NCI-H1694 treated with DMSO at 0.1 percent for 48 hours (cell line): ENCODE measurements at places on chromosomes 12 and 14.
A peak's percentile ranks its signal among the peaks of the same experiment; 100 is the strongest.

GRCh38 chr12:111788178-111788654 lies 21.5 kb downstream of the ALDH2 start:
- no peak for DNase-seq

- DNase-seq = no peak
Observed at GRCh38 chr12:120674097-120674636, 12.8 kb upstream of the MLEC start.

GRCh38 chr12:87302126-87302745 lies 727.0 kb downstream of the C12orf50 start:
- DNase-seq = no peak

DNA sequence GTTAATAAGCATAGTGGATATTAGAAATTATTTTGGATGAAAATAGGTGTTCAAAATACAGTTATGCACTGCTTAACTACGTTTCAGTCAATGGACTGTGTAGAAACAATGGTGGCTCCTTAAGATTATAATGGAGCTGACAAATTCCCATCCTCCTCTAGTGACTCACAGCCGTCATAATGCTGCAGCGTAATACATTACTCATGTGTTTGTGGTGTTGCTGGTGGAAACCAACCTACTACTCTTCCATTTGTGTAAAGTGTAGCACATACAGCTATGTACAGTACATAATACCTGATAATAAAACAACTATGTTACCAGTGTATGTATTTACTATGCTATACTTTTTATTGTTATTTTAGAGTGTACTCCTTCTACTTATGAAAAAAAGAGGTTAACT lies 111.2 kb upstream of the TMCC3 start:
- no peak for DNase-seq

DNA sequence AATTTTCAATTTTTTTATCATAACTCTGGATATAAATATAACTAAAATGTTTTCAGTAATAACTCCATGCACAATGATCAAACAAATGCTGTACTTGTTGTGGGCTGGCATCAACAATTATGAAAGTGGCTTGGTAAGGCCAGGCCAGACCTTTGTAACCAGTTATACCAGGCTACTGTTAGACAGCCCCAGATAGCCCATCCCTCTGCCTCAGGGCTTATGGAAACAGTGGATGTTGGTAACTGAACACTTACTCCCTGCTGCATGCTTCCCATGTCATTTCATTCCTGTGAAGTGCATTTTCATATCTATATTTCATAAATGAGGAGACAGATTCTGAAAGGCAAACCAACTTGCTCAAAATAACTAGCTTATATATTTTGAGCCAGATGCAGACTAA lies 195.0 kb downstream of the SYT1 start:
- DNase-seq = no peak

- no peak for DNase-seq
Observed at GRCh38 chr14:64722842-64723447, 18.7 kb downstream of the PLEKHG3 start.

- no peak for DNase-seq
Observed at GRCh38 chr12:94498073-94498472, 38.4 kb upstream of the CEP83 start.

GRCh38 chr12:68350753-68351152 lies 18.6 kb upstream of the MDM1 start:
- no peak for DNase-seq

DNA sequence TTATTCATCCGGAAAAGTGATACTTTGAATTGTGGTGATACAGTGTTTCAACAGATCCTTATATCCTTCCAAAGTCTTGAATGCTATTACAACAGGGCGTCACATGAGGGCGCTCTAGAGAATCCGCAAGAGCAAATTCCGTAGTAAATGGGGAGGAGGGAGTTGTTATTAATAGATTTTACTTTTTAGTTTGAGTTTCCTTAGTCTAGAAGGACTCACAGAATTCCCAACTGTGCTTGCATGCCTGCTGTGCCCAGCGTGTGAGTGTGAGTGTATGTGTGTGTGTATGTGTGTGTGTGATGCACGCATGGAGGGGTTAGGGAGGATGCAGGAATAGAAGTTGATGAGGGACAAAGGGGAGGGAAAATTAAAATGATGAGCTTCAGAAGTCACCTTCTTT lies 375.3 kb downstream of the C12orf75 start:
- peak; percentile 42 for DNase-seq

DNA sequence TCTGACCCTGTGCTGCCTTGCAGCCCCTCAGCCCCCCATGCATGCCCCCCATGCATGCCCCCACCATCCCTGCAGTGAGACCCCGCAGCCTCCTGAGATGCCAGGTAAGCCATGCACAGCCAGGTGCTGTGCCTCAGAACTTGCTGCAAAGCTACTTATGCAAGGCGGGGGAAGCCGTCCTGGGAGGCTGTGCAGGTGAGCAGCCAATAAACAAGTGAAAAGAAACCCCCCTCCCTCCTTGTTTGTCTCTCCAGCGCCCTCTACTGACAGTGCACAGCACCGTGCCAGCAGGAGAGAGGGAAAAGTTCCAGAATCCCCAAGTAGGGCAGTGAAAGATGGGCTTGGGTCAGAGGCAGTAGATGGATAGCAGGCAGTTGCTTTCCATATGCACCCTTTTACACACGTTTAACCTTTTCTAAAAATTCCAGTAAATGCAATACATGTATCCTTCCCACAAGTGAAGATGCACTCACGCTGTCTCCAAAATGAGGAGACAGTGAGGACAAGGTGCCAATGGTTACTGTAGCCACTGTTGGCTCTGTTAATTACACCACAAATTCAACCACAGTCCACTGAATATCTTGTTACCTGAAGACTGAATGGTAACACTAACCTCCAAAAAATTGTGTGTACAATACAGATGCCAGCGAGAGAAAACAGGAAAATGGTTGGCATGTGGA lies 18.0 kb downstream of the TNFAIP2 start:
- DNase-seq = peak; percentile 85

- DNase-seq = no peak
Observed at GRCh38 chr12:113723631-113724030, 242.5 kb downstream of the RBM19 start.

- DNase-seq = no peak
Observed at GRCh38 chr12:29026419-29026818, 122.7 kb upstream of the FAR2 start.

- no peak for DNase-seq
Observed at GRCh38 chr14:104474495-104475213, 104.9 kb upstream of the C14orf180 start.

DNA sequence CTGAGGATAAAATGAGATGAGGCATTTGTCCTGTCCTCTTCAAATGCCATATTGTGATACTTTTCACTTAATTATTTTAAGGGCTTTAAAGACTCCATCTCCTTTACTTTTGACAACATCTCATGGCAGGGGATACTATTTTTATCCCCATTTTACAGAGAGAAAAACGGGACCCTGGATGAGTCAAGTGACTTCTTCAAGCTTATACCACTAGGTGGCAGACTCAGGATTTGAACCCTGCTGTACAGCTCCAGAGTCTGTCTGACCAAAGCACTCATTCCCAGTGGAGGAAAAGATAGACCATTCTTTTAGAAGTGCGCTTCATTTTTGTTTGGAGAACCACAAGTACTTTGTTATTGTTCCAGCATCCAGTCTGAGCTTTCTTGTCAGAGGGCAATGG lies 1.7 kb upstream of the SMOC1 start:
- peak; percentile 77 for DNase-seq

GRCh38 chr14:55127460-55127951 lies 1.5 kb upstream of the LGALS3 start:
- DNase-seq = no peak

DNA sequence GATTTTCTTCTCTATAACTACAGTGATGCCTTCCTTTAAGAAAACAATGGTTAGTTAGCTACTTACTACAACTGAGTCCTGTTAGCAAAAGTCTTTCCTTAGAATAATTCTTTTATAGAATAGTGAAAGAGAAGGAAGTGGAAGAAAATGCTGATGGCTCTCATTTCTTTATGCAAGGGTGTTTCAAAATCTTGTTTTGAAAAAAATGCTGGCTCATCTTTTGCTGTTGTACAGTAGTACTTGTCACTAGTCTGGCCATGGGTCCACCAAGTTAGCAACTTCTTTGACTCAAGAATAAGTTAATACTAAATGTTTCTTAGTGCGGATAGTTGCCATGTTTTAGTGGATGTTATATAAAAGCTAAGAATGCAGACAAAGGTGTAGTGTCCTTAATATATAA lies 225.4 kb downstream of the PTPRO start:
- DNase-seq = no peak

DNA sequence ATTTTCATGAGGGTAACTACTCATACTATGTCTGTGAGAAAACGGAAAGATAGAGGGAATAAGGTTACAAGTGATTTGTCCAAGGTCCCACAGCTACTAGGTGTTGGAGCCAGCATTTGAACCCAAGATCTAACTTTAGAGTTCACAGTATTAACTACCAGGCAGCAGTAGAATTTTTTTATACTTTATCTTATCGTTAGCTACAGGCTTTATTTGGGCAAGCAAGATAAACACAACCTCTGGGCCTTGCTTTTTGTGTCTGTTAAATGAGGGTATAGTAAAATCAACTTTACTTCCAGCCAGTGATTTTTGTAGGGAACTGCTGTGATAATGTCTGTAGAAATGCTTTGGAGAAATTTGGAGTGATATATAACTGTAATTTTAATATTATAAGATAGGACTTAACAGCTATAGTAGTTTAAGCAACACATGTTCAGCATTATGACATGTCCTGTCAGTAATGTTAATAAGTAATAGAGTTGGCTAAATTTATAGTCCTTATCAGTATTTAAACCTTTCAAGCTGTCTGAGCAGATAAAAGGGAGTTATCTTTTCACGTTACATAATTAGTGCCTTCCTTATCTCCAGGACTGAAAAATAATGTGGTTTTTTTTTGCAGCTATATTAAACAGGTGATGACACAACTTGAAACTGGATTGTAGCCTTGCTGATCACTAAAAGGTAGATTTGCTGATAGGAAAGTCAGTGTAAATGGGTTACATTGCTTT lies 12.8 kb downstream of the LEMD3 start:
- DNase-seq = no peak

DNA sequence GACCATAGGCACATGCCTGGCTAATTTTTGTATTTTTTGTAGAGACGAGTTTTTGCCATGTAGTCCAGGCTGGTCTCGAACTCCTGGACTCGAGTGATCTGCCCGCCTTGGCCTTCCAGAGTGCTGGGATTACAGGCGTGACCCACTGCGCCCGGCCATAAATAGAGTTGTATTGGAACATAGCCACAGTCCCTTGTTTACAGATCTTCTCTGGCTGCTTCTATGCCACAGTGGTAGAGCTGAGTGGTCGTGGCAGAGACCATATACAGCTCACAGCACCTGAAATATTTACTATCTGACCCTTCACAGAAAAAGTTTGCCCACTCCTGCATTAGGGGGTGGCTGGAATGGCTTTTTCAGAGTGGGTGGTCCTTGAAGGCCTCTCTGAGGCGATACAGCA lies 28.0 kb upstream of the TSPAN9 start:
- DNase-seq = no peak

DNA sequence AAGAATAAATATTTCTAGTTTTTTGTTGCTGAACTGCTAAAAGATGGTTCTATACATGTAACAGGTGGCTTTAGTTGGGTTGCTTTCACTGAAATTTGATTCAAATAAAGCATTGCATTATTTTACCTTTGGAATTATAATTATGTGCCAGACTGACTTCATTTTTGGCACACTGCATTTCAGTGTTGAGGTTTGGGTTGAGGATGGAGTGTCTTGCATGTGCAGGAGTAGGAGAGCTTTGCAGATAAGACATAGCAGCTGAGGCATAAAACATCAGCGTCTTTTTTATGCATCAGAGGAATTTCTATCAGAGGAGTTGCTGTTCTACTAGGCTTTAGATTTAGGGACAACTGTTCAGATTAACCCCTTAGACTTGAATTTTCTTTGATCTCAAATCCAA lies 17.2 kb downstream of the SAMD4A start:
- no peak for DNase-seq

DNA sequence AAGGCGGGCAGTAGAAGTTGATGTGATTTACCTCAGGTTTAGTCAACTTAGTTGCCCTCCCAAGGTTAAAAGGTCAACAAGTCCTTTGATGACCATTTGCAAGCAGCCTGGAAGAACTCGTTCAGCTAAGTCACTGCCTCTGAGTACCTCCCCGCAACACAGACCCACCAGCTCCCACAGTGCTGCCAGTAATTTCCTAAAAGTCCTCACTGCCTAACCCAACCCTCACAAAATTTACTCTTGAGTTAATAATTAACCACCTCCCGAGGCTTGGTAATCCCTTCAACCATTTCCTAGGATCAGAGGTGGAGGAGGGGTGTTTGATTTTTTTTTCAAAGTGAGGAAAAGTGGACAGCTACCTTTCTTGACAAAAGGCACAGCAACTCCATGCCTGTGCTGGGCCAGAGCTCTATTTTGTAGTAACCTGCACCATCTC lies 55.8 kb downstream of the MAP3K9 start:
- DNase-seq = no peak

GRCh38 chr14:102018251-102018650 lies 53.9 kb downstream of the DYNC1H1 start:
- no peak for DNase-seq

GRCh38 chr12:113030875-113031525 lies 25.5 kb upstream of the DTX1 start:
- DNase-seq = peak; percentile 77

DNA sequence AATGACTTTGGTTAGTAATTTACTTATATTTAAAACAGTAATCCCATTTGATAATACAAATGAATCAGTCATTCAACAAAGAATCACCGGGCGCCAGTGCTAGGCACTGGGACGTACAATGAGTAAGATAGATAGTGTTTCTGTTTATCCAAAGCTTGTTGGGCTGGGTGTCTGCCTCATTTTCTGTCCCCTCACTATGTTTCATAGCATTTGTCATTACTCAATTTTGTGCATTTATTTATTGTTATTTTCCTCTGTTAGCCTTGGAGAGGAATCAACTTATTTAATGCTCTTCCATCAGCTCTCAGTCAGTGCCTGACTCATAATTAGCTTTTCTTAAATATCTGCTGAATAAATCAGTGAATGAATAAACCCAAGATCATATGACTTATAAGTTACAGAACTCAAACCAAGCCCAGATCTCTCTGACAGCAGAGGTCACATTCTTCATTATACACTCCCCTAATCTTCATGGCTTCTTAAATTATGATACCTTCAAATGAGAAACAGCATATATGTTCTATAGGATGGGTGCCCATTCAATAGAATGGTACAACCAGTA lies 86.2 kb downstream of the TSPAN8 start:
- DNase-seq = no peak

GRCh38 chr12:78441737-78442453 lies 422.7 kb upstream of the SYT1 start:
- no peak for DNase-seq

GRCh38 chr12:30985814-30986452 lies 59.4 kb downstream of the TSPAN11 start:
- peak; percentile 71 for DNase-seq

DNA sequence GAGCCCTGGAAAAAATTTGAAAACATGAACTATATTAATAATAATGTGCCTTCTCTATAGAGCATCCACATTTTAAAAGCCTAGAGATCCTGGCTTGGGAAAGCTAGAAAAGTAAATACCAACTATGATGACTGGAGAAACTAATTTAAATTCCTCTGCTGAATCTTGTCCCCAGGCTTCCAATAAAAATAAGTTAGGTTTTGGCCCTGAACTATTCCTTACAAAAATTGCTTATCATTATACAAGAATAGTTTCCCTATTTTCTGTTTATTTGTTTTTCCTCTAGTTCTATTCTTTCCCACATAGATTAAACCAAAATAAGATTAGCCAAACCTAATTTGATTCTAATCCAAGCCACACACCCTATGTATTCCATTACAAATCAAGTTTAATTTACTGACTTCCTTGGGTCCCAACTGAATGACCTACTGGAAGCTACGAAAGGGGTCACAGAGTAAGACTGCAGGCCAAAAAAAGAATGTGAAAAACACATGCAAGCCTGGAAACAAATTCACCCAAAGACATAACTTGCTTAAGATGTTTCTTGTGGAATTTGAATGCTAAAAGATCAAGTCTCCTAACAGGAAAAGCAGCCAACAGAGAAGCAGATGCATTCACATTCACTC lies 133.0 kb downstream of the PAWR start:
- no peak for DNase-seq
